Activated gamma-delta T cell treated with Interleukin-2 at 50 U/mL for 16 hours (primary cell): ENCODE measurements at places on chromosomes 6 and 20.
A peak's percentile ranks its signal among the peaks of the same experiment; 100 is the strongest.

DNA sequence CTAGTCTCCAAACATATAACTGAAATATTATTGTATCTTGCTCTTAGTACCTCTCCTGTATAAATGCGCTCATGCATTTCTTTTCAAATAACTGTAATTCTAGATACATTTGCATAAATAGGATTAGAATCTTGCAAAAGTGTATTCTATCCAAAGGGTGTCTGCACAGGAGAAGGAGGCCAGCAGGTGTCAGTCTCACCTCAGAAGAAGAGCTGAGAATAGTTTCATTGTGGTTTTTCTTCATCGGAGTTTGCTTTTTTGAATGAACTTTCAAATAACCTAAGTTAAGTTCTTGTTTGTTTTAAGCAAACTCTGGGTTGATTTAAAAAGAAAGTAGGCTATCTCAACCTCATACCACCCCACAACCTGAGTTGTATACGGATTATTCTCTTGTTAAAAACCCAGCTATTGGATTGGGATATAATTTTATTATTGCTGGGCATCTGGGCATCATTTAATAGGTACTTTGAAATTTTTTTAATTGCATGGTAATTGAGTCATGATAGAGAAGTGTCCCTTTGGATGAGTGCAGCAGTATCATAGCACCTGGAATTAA lies 125.0 kb upstream of the MLIP start:
- DNase-seq: no peak

DNA sequence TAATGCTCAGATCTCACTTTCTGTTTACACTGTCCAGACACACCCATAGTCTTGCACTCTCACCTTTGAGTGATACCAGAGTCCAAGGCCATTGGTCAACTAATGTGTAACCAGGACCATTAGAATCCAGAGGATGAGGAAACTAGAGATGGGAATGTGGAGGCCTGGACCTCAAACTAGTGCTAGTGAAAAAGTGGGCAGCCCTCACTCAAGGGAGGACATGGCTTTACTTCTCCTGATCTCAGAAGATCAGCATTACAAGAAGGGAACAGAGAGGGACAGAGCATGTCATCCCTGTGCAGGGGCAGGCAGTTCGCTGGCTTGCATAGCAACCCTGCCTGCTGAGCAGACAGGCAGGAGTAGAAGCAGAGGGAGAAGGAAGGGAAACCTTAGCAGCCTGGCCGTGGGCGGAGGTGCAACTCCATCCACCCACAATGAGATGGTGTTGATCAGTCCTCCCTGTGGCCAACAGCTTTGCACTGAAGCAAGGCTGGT lies 22.6 kb upstream of the XRN2 start:
- DNase-seq: no peak

DNA sequence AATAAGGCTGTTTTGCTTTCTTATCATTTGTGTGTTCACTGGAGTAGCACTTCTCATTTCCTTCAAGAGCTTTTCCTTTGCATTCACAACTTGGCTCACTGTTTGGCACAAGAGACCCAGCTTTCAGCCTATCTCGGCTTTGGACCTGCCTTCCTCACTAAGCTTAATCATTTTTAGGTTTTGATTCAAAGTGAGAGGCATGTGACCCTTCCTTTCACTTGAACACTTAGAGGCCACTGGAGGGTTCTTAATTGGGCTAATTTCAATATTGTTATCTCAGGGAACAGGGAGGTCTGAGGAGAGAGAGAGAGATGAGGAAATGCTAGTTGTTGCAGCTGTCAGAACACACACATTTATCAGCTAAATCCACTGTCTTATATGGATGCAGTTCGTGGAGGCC lies 82.9 kb upstream of the SCAF8 start:
- no peak for DNase-seq

- peak; percentile 66 for DNase-seq
These were observed 636 bp upstream of the EEF1A1 start for GRCh38 chr6:73521351-73521985.

- DNase-seq: no peak
These were observed 12.8 kb downstream of the ME1 start for GRCh38 chr6:83417880-83418663.

DNA sequence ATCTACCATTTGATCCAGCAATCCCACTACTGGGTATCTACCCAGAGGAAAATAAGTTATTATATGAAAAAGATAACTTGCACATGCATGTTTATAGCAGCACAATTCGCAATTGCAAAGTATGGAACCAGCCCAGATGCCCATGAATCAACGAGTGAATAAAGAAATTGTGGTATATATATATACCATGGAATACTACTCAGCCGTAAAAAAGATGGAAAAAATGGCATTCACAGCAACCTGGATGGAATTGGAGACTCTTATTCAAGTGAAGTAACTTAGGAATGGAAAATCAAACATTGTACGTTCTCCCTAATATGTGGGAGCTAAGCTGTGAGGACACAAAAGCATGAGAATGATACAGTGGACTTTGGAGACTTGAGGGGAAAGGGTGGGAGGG lies 100.0 kb upstream of the ADGRF4 start:
- no peak for DNase-seq

DNA sequence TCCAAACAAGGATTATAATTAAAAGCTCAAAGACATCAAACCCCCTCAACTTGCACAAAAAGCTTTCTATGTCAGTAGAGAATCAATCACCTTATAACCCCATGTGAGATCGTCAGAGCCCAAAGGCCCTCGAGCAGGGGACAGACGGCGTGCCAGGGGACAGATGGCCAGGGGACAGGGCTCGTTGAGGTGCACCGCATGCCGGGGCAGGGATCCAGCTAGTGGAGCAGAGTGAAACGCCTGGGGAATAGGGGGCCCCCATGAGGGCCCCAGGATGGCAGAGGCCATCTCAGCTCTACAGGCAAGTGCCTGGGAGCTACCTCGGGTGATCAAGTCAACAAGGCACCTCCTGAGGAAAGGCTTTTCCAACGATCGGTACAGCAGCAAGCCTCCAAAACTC lies 28.6 kb downstream of the DIDO1 start:
- no peak for DNase-seq

GRCh38 chr6:117143647-117144046 lies 121.7 kb upstream of the VGLL2 start:
- DNase-seq: no peak

DNA sequence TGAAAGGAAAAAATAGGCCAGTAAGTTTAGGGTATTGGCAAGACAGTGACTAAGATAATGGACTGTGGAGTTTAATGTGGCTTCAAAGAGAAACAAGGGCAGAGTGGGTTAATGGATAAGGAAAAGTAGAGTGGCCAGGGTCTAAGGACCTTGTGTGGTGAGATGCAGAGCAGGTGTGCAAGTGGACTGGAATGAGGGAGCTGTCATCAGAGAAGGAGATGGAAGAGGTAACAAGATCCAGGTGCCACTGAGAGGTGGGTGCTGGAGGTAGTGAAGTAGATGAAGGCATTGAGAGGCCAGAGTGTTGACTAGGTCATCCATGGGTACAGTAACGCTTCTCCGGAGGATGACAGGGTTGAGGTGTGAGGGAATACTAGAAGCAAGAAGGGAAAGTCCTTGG lies 136.1 kb downstream of the QRSL1 start:
- no peak for DNase-seq

GRCh38 chr6:134374491-134375219 lies 56.7 kb upstream of the SGK1 start:
- DNase-seq: no peak
